ENCODE measurements at places on chromosomes 16 and 17.

DNA sequence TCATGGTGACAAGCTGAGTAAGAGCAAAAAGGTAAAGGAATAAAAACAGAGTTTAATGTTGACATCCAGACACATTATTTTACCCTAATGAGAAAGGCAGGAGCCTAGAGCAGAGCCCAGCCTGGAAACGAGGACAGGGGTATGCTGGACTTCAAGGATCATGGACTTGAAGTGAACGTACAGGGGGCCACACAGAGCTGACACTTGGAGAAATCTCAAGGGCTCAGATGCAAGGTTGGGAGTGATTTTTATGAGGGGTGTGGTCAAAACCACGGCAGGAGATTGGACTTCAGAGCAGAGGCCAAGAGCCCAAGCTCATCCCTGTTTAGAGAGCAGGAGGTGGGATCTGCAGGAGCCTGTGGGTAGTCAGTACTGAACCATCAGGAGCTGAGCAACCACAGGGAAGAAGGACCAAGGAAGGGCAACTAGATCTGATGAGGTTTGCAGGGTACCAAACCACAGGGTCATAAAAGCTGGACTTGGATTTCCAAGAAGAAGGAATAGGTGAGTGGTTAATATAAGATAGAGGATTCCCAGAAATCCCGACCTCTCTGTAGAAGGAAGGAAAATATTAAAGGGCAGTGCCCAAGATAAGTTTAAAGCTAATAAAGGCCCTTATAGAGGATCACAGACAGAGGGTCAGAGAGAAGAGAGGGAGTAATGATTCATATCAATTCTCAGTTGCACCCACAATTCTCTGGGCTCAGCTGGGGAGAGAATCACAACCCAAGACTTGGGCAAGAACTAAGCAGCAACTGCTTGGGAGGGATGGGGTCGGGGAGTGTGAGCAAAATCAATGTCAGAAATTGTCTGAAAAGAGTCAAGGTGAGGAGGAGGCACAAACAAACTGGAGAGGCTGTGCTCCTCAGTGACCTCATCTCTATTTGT is 331.7 kb downstream of the SOX9 start:
- peaks cover 13% of the 10 kb centered on the region for H3K4me1 ChIP-seq
- H3K36me3 ChIP-seq = no peaks in the 10 kb centered on the region
- no peak overlapping the region for H3K4me3 ChIP-seq
- DNase-seq = no peak
- no peak overlapping the region for H3K27ac ChIP-seq
- H3K27me3 ChIP-seq = no peaks in the 10 kb centered on the region

DNA sequence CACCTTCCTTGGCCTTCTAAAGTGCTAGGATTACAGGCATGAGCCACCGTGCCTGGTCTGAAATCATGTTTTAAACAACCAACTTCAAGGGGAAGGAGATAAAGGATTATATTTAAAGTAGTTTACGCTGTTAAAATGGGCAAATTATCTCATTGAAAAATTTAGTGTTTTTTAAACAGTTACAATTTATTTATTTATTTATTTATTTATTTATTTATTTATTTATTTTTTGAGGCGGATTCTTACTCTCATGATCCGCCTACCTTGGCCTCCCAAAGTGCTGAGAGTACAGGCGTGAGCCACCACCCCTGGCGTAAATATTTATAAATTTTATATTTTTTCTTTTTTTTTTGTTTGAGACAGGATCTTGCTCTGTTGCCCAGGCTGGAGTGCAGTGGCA is 22.2 kb downstream of the CDK12 start:
- H3K36me3 ChIP-seq = no peaks in the 10 kb centered on the region
- H3K4me1 ChIP-seq = no peaks in the 10 kb centered on the region
- no peaks in the 10 kb centered on the region for H3K27me3 ChIP-seq
- no peak overlapping the region for H3K27ac ChIP-seq
- no peak overlapping the region for H3K4me3 ChIP-seq

DNA sequence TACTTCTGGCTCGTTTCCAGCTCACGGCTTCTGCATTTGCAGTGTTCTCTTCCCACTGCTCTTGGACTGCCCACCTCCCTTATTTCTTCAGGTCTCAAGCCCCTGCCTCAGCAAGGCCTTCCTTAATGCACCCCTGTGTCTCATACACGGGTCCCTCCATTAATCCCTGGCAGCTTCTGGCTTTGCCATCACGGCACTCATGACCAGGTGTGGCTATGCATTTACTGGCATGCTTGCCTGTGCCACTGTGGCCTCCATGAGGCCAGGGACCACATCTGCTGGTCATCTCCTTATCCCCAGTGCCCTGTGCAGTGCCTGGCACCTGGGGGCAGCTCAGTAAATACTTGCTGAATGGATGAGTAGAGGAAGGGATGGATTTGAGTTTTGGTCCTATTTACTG is 114.1 kb downstream of the C16orf78 start:
- no peak for DNase-seq
- H3K27me3 ChIP-seq = no peaks in the 10 kb centered on the region
- no peaks in the 10 kb centered on the region for H3K36me3 ChIP-seq

DNA sequence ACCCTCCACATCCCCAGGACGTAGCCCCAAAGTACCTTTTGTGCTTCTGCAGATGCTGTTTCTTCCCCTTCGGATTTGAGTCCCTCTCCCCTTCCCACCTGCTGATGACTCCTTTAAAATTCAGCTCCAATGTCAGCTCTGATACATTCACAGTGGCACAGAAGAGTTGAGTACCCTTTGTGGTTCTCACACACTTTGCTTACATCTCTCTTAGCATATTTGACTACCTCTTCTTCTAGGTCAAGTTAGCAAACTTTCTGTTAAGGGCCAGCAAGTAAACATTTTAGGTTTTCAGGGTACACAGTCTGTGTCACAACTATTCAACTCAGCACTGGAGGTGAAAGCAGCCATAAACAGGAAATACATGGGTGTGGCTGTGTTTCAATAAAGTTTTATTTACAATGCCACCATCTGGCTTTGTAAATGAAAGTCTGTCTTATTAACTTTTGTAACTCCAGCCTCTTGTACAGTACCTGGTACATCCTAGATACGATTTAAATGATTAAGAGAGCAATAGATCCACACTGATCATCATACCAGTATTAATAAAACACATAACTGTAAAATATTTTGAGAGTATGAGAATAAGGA is 161.7 kb downstream of the SOX9 start:
- DNase-seq = no peak
- H3K4me3 ChIP-seq = no peak overlapping the region
- no peaks in the 10 kb centered on the region for H3K36me3 ChIP-seq

GRCh38 chr16:66286527-66286926 is 80.0 kb upstream of the CDH5 start:
- H3K4me1 ChIP-seq = no peaks in the 10 kb centered on the region
- H3K4me3 ChIP-seq = no peak overlapping the region
- no peak for DNase-seq

DNA sequence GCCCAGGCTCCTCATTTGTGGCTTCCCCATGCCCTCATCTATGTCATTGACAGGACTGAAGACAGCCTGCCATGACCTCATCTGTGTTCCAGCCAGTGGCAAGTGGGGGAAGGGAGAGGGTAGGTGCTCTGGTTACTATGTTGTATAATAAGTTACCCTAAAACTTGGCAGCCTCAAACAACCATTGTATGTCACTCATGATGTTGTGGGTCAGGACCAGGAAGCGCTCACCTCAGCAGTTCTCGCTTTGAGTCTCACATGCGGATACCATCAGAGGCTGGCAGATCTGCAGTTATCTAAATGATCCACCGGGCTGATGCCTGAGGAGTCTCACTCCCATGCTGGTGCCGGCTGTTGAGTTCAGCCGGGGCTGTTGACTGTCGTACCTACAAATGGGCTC is 89.0 kb upstream of the TMEM97 start:
- H3K36me3 ChIP-seq = no peaks in the 10 kb centered on the region
- H3K4me1 ChIP-seq = peaks cover 36% of the 10 kb centered on the region
- H3K4me3 ChIP-seq = no peak overlapping the region
- H3K27ac ChIP-seq = no peak overlapping the region
- peaks cover 6% of the 10 kb centered on the region for H3K27me3 ChIP-seq

GRCh38 chr16:23734176-23734893 is 20.5 kb upstream of the CHP2 start:
- no peak overlapping the region for H3K4me3 ChIP-seq
- no peak for DNase-seq
- H3K27ac ChIP-seq = no peak overlapping the region
- H3K27me3 ChIP-seq = no peaks in the 10 kb centered on the region

DNA sequence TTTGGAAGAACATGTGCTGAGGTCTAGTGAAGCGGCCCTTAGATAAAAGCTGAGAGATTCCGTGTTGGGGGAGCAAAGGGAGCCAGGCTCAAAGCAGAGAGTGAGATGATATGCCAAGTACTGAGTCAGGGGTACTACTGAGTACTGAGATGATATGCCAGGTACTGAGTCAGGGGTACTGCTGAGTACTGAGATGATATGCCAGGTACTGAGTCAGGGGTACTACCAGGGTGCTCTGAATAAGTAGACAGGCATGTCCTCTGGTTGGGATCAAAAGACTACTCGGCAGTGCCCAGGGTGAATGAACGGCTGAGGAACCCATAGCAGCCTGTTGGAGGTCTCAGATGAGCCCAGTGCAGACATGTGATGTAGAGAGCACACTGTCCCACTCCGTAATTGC is 239.0 kb downstream of the SOX9 start:
- no peak for DNase-seq
- peaks cover 41% of the 10 kb centered on the region for H3K4me1 ChIP-seq
- no peaks in the 10 kb centered on the region for H3K27me3 ChIP-seq
- no peaks in the 10 kb centered on the region for H3K36me3 ChIP-seq

- DNase-seq = no peak
- peaks cover 26% of the 10 kb centered on the region for H3K4me1 ChIP-seq
- no peak overlapping the region for H3K27ac ChIP-seq
- H3K4me3 ChIP-seq = no peak overlapping the region
- H3K27me3 ChIP-seq = no peaks in the 10 kb centered on the region
Observed at GRCh38 chr17:80868022-80868609, 123.5 kb upstream of the CHMP6 start.

- H3K4me3 ChIP-seq = no peak overlapping the region
- peak overlapping the region; percentile 53 for H3K27ac ChIP-seq
- no peak for DNase-seq
- H3K36me3 ChIP-seq = no peaks in the 10 kb centered on the region
- H3K27me3 ChIP-seq = no peaks in the 10 kb centered on the region
Observed at GRCh38 chr16:3101018-3101840, 2.1 kb upstream of the ZSCAN10 start.

DNA sequence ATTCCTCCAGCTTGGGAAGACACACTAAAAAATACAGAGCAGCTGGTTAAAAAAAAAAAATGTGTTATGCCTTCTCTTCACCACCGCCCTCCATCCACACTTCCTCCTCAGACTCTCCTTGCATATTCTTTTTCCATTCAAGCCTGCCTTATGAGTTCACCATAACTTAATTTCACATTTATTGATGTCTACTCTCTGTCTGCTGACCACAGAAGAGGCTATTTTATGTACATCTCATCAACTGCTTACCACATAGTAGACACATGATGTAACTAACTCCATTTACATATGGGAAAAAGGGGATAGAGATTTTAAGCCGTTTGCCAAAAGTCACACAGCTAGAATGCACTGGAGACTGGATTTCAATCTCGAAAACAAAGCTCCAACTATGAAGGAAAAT is 409.8 kb downstream of the CDH11 start:
- no peak for DNase-seq
- no peaks in the 10 kb centered on the region for H3K27me3 ChIP-seq
- H3K4me3 ChIP-seq = no peak overlapping the region
- H3K27ac ChIP-seq = no peak overlapping the region
- no peaks in the 10 kb centered on the region for H3K4me1 ChIP-seq

DNA sequence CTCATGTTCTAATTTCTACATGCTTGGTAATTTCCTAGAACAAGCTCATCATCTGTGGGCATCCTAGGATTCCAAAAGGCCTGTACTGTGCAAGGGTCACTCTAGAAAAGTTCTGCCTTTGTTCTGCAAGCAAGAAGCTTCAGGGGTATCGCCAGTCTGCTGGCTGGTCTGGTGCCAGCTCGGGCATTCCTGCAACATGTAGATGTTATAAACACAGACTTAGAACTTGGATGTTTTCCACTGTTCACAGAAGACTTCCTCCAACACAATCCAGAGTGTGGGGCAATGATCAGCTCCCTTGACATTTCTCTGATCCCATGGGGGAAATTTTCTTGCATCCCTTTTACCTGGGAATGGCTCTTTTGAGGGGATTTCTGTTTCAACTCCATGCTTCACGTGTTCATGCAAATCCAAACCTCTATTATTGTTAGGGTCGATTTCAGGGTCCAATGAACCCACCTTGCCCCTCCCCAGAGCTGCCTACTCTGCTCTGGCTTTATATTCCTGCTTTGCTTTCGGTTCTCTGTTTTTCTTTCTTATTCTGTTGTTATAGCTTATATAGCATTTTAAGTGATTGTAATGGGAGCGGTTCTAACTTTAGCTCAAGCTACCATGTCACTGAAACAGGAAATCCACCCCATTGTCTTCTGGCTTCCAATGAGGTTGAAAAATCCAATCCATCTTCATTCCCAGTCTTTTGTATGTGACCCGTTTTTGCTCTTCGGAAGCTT is 25.3 kb downstream of the UBE2O start:
- peak overlapping the region; percentile 23 for H3K27ac ChIP-seq
- peaks cover 29% of the 10 kb centered on the region for H3K4me1 ChIP-seq
- no peak overlapping the region for H3K4me3 ChIP-seq
- no peak for DNase-seq
- no peaks in the 10 kb centered on the region for H3K36me3 ChIP-seq

- no peaks in the 10 kb centered on the region for H3K36me3 ChIP-seq
- H3K27me3 ChIP-seq = peaks cover 22% of the 10 kb centered on the region
- H3K4me3 ChIP-seq = no peak overlapping the region
- no peak overlapping the region for H3K27ac ChIP-seq
- H3K4me1 ChIP-seq = no peaks in the 10 kb centered on the region
Observed at GRCh38 chr16:87216148-87216840, 100.9 kb downstream of the C16orf95 start.

- H3K4me1 ChIP-seq = peaks cover 68% of the 10 kb centered on the region
- peak overlapping the region; percentile 16 for H3K4me3 ChIP-seq
- H3K27ac ChIP-seq = peak overlapping the region; percentile 77
- no peak for DNase-seq
- no peaks in the 10 kb centered on the region for H3K36me3 ChIP-seq
Observed at GRCh38 chr17:7021993-7022778, 664 bp upstream of the BCL6B start.

DNA sequence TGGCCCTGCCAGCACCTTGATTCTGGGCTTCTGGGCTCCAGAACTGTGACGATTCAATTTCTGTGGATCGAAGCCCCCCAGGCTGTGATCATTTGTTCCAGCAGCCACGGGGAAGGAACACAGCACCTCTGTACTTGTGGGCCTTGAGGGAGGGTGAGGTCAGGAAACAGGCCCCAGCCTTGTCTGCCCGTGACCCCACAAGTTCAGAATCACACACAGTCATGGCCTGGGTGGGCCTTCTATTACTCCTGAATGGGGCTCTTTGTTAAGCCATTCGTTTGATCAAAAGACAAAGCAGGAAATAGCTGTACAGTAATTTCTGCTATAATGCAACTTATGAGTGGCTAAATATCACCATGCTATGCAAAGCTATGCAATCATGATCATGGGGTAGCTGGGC is 10.1 kb downstream of the ST6GALNAC2 start:
- H3K27ac ChIP-seq = no peak overlapping the region
- H3K4me1 ChIP-seq = no peaks in the 10 kb centered on the region
- no peaks in the 10 kb centered on the region for H3K27me3 ChIP-seq

- H3K4me1 ChIP-seq = peaks cover 27% of the 10 kb centered on the region
- peak overlapping the region; percentile 21 for H3K27ac ChIP-seq
- no peaks in the 10 kb centered on the region for H3K27me3 ChIP-seq
- H3K36me3 ChIP-seq = no peaks in the 10 kb centered on the region
- DNase-seq = no peak
Observed at GRCh38 chr16:84613408-84614072, 4.3 kb downstream of the COTL1 start.

Data from esophagus squamous epithelium (tissue), 5 donors.